Esophagus squamous epithelium (tissue), 5 donors: ENCODE measurements at places on chromosomes 6 and 20.

- DNase-seq: no peak
- no peak overlapping the region for H3K4me3 ChIP-seq
- no peaks in the 10 kb centered on the region for H3K4me1 ChIP-seq
- no peaks in the 10 kb centered on the region for H3K36me3 ChIP-seq
Observed at GRCh38 chr20:59810449-59811187, 122.8 kb downstream of the SYCP2 start.

GRCh38 chr6:82555801-82556200 lies 192.2 kb downstream of the TPBG start:
- DNase-seq: no peak
- no peaks in the 10 kb centered on the region for H3K27me3 ChIP-seq
- H3K27ac ChIP-seq: no peak overlapping the region
- H3K4me3 ChIP-seq: no peak overlapping the region
- H3K4me1 ChIP-seq: no peaks in the 10 kb centered on the region

DNA sequence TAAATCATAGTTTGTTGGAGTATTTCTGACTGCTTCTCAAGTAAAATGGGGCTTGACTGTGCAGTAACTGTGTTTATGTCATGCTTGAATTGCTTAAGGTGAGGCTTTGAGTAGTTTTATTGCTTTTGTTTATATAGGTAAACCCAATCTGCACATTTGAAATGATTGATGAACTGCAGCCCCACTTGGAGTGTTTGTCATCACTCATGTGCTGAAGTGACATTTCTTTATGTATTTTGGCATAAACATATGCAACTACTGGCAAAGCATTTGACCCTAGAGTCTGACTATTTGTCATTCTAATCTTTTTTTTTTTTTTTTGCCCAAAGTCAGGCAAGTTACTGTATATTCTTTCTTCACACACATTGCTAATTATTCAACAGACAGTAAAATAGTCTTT lies 491.4 kb upstream of the POU3F2 start:
- no peak overlapping the region for H3K27ac ChIP-seq
- no peaks in the 10 kb centered on the region for H3K27me3 ChIP-seq
- no peak for DNase-seq
- no peak overlapping the region for H3K4me3 ChIP-seq
- no peaks in the 10 kb centered on the region for H3K4me1 ChIP-seq
- H3K36me3 ChIP-seq: no peaks in the 10 kb centered on the region

DNA sequence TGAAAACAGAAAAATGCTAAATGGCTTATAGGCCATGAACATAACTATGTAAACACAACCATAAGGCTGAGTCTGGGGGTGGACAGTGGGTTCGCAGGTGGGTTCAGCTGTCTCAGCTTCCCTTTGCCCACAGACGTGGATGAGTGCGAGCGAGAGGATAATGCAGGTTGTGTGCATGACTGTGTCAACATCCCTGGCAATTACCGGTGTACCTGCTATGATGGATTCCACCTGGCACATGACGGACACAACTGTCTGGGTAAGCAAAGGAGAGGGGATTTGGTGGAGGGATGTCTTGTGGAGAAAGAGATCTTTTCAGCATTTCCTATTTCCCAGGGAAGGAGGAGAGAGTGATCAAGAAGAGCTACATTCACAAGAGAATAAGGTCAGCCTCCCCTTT lies 14.7 kb downstream of the SCUBE3 start:
- no peaks in the 10 kb centered on the region for H3K27me3 ChIP-seq
- no peaks in the 10 kb centered on the region for H3K36me3 ChIP-seq
- no peak overlapping the region for H3K4me3 ChIP-seq
- no peak for DNase-seq
- peaks cover 3% of the 10 kb centered on the region for H3K4me1 ChIP-seq

GRCh38 chr6:4129446-4129845 lies 5.9 kb downstream of the ECI2 start:
- H3K36me3 ChIP-seq: peaks cover 86% of the 10 kb centered on the region
- no peak for DNase-seq
- H3K4me1 ChIP-seq: no peaks in the 10 kb centered on the region

DNA sequence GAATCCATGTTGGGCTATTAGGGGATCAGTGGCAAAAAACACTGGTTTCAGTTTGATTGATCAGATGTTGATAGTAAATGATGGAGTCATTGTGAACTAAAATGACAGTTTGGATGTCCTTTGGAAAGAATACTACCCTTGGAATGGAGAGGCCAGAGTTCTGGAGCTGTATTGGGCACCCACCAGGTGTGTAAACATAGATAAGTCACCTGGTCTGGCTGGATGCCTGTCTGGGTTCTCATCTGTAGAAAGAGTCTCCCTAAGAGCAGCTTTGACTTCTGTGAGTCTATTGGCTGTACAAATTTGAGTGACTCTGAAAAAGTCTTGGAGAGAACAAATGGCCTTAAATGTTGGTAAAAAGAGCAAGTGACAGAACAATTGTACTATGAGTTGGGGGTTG lies 115.0 kb downstream of the SCP2D1 start:
- no peaks in the 10 kb centered on the region for H3K27me3 ChIP-seq
- no peak overlapping the region for H3K27ac ChIP-seq
- H3K4me1 ChIP-seq: no peaks in the 10 kb centered on the region
- H3K4me3 ChIP-seq: no peak overlapping the region

- peaks cover 28% of the 10 kb centered on the region for H3K27me3 ChIP-seq
- H3K36me3 ChIP-seq: no peaks in the 10 kb centered on the region
- H3K4me1 ChIP-seq: peaks cover 3% of the 10 kb centered on the region
- H3K4me3 ChIP-seq: no peak overlapping the region
- peak overlapping the region; percentile 50 for H3K27ac ChIP-seq
Observed at GRCh38 chr20:45283551-45284057, 23.0 kb upstream of the RBPJL start.

DNA sequence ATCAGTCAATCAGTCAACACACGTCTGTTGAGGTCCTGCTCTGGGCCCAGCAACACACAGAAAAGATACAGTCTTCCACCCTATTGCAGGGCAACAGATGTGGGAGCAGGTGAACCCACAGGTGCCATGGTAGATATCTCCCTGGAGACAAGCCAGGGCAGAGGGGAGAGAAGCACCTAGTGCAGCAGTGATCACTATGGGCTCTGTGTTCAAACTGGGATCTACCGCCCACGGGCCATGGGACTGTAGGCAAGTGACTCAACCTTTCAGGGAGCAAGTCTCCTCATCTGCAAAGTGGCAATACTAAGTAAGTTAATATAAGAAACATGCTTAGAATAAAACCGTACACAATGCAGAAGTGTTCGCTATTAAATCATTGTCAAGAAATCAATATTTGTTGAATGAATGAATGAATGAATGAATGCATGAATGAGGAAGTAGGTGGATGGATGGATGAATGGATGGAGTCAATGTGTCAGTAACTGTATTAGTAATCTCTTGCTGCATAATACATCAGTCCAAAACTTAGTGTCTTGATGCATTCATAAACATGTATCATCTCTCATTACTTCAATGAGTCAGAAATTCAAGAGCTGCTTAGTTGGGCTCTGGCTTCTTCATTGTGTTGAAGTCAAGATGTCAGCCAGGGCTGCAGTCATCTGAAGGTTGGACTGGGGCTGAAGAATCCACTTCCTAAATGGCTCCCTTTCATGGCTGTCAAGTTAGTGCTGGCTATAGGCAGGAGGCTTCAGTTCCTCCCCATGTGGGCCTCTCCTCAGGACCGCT lies 31.9 kb upstream of the NFATC2 start:
- DNase-seq: no peak
- H3K27me3 ChIP-seq: peaks cover under 1% of the 10 kb centered on the region
- peaks cover 5% of the 10 kb centered on the region for H3K4me1 ChIP-seq
- no peak overlapping the region for H3K27ac ChIP-seq
- no peak overlapping the region for H3K4me3 ChIP-seq
- no peaks in the 10 kb centered on the region for H3K36me3 ChIP-seq

DNA sequence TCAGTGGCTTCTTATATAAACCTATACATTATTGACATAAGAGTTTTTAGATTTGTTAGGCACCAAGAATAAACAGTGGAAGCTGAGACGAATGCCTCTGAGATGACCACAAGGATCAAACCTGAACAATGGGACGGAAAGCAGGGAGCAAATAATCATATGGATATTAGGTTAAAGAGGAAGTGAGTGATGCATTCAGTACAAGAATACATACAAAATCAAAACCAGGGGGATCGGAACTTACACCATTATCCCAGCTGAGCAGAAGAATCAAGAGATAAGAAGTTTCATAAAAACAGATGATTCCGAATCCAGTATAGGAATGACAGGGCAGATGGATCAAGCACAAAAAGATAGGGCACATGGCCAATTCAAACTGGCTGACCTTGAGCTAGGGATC lies 21.9 kb upstream of the CNKSR3 start:
- DNase-seq: no peak
- H3K36me3 ChIP-seq: no peaks in the 10 kb centered on the region
- H3K27me3 ChIP-seq: no peaks in the 10 kb centered on the region
- no peaks in the 10 kb centered on the region for H3K4me1 ChIP-seq
- H3K4me3 ChIP-seq: no peak overlapping the region

DNA sequence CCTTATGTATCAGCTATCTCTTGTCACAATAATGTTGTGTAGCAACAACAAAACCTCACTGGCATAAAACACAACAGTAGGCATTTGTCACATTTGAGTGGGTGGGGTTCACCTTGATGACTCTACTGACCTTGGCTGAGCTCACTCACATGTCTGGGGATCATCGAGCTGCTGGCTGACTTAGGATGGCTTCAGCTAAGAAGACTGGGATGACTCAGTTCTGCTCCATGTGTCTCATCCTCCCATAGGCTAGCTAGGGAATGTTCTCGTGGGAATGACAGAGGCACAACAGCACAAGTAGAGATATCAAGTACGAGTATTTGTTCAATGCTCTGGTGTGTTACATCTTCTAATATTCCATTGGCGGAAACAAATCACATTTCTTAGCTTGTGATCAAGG lies 167.9 kb downstream of the PLCB1 start:
- H3K4me3 ChIP-seq: no peak overlapping the region
- no peak for DNase-seq
- H3K36me3 ChIP-seq: no peaks in the 10 kb centered on the region
- H3K27ac ChIP-seq: no peak overlapping the region
- H3K27me3 ChIP-seq: no peaks in the 10 kb centered on the region

DNA sequence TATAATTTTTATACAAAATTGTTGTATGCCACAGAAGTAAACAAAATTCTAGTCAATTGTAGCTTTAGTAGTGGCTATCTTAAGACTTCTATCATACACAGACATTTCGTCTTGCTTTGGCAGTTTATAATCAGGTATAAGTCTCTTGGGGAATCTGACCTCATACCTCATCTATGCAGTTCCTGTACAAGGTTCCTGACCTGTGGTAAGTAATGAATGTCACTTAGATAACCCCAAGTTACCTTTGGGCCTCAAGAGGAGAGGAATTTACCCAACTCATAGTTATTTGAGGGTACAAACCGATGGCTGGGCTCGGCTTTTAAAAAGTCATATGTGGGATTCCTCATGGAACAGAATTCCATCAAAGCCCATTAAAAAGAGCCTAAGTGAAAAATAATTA lies 58.8 kb upstream of the UNC93A start:
- no peak overlapping the region for H3K27ac ChIP-seq
- no peaks in the 10 kb centered on the region for H3K36me3 ChIP-seq
- no peak for DNase-seq
- no peaks in the 10 kb centered on the region for H3K4me1 ChIP-seq

- no peak overlapping the region for H3K4me3 ChIP-seq
- H3K27me3 ChIP-seq: no peaks in the 10 kb centered on the region
- peaks cover 4% of the 10 kb centered on the region for H3K4me1 ChIP-seq
- no peak overlapping the region for H3K27ac ChIP-seq
- DNase-seq: no peak
Observed at GRCh38 chr6:3124667-3125066, 6.2 kb downstream of the BPHL start.

DNA sequence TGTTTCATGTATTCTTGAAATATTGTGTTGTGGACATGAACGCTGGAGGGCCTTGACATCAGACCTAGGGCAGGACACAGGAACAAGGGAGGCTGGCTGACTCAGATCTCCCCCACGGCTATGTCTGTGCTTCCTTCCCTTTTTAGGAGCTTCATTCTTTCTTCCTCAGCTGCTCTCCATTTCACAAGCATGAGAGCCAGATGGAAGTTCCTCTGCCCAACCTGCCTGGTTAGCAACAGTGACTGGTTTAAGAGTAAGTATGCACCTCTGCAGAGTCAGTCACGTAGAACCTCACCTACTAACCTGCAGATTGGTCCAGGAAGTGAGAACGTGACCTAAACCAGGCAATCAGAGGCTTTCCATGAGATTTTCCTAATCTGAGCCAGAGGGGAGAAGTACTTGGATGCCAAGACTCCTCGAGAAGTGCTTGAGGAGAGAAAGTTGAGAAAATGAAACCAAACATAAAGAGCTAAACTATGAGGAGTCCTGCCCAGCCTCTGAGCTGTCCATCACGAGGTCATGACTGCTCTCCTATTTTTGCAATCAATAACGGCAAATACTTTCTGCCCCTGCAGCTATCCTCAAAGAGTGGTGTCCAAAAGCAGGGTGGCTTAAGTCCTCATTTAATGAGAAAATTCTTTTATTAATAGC lies 465.2 kb upstream of the CITED2 start:
- no peak for DNase-seq
- H3K27me3 ChIP-seq: no peaks in the 10 kb centered on the region
- no peak overlapping the region for H3K4me3 ChIP-seq
- H3K36me3 ChIP-seq: no peaks in the 10 kb centered on the region

- no peaks in the 10 kb centered on the region for H3K4me1 ChIP-seq
- no peaks in the 10 kb centered on the region for H3K27me3 ChIP-seq
- H3K27ac ChIP-seq: no peak overlapping the region
- no peaks in the 10 kb centered on the region for H3K36me3 ChIP-seq
- DNase-seq: no peak
Observed at GRCh38 chr6:76472858-76473257, 400.4 kb upstream of the IMPG1 start.

- no peaks in the 10 kb centered on the region for H3K27me3 ChIP-seq
- no peak overlapping the region for H3K27ac ChIP-seq
- no peak for DNase-seq
- no peaks in the 10 kb centered on the region for H3K36me3 ChIP-seq
Observed at GRCh38 chr6:51765230-51765629, 322.2 kb downstream of the PKHD1 start.

- H3K27ac ChIP-seq: no peak overlapping the region
- no peak for DNase-seq
- no peak overlapping the region for H3K4me3 ChIP-seq
- H3K36me3 ChIP-seq: no peaks in the 10 kb centered on the region
- no peaks in the 10 kb centered on the region for H3K27me3 ChIP-seq
Observed at GRCh38 chr6:37077905-37078296, 72.4 kb downstream of the FGD2 start.

DNA sequence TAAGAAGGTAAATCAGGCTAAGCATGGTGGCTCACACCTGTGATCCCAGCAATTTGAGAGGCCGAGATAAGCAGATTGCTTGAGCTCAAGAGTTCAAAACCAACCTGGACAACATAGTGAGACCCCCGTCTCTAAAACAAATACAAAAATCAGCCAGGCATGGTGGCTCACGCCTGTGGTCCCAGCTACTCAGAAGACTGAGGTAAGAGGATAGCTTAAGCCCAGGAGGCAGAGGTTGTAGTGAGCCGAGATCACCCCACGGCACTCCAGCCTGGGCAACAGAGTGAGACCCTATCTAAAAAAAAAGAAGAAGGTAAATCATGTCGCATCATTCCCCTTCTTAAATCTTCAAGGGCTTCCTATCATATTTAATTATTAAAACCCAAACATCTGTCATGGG lies 39.0 kb upstream of the PRND start:
- no peak overlapping the region for H3K27ac ChIP-seq
- no peak for DNase-seq
- H3K4me1 ChIP-seq: peaks cover 23% of the 10 kb centered on the region

- H3K4me3 ChIP-seq: no peak overlapping the region
- H3K36me3 ChIP-seq: no peaks in the 10 kb centered on the region
- no peaks in the 10 kb centered on the region for H3K27me3 ChIP-seq
- no peak overlapping the region for H3K27ac ChIP-seq
- H3K4me1 ChIP-seq: no peaks in the 10 kb centered on the region
Observed at GRCh38 chr6:123211777-123212545, 215.9 kb downstream of the CLVS2 start.
